ENCODE measurements at places on chromosomes 3 and 15. TPM values are rescaled to one million over a fixed set of nuclear protein-coding genes. Genes with fewer than 3 reads are reported as not detected.

GRCh38 chr3:65986285-65986684, 52.4 kb downstream of the MAGI1 start:
- no peak for DNase-seq

NISCH gene
- 62.5 TPM for total RNA-seq

ATP2B2 gene
- total RNA-seq = not detected

SCAANT1 gene
- total RNA-seq = not detected

NOX5 gene
- total RNA-seq = 0.75 TPM

All from kidney epithelial cell (primary cell).